ENCODE measurements at places on chromosomes 16 and 17. TPM values are rescaled to one million over a fixed set of nuclear protein-coding genes. Genes with fewer than 3 reads are reported as not detected.
A peak's percentile ranks its signal among the peaks of the same experiment; 100 is the strongest.

Gene TPSG1
- polyA plus RNA-seq, result 0.35 TPM

Gene CIAO2B
- polyA plus RNA-seq, result 82.0 TPM

Gene CD300LG
- 1.9 TPM for polyA plus RNA-seq

DNA sequence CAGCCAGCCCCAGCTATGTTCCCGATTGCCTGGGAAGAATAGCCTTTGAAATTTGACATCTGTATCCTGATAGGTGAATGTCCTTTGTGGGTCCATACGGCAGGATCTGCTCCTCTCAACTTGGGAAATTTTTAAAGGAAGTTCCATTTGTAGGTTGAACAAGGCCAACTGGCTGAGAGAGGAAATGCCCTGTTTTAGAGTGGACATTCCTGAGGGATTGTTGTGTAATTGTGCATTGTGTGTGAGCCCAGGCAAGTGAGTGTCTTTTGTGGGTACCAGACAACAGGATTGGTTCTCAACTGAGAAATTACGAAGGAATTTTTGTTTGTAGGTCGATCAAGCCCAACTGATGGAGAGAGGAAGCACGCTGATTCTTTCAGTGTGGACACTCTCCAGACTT, 2.6 kb upstream of the CPHXL2 start:
- no peak for DNase-seq

- no peak for DNase-seq
Observed at GRCh38 chr16:23701045-23701444, 12.0 kb downstream of the ERN2 start.

GRCh38 chr16:85514598-85515318, 98.4 kb upstream of the GSE1 start:
- DNase-seq, result peak; percentile 82

DNA sequence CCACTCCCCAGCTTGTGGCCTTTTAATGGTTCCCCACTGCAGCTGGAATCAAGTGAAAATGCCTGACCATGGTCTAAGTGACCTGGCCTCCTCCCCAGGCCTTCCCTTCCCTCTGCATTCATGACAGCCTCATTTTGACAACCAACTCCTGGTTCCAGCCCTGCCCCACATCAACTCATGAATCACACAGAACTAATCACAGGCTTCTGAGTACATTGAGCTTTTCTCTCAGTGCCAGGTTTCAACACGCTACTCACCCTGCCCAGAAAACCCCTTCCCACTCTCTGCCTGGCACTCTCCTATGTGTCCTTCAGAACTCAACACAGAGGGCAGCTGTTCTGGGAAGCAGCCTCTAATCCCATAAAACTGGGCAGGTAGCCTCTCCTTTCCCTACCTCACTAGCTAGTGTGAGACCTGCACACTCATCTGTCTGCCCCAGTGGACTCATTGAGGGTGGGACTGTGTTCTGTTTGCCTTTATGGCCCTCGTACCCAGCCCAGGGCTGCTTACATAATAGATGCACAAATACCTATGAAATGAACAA, 313.6 kb downstream of the GRIN2A start:
- no peak for DNase-seq

DNA sequence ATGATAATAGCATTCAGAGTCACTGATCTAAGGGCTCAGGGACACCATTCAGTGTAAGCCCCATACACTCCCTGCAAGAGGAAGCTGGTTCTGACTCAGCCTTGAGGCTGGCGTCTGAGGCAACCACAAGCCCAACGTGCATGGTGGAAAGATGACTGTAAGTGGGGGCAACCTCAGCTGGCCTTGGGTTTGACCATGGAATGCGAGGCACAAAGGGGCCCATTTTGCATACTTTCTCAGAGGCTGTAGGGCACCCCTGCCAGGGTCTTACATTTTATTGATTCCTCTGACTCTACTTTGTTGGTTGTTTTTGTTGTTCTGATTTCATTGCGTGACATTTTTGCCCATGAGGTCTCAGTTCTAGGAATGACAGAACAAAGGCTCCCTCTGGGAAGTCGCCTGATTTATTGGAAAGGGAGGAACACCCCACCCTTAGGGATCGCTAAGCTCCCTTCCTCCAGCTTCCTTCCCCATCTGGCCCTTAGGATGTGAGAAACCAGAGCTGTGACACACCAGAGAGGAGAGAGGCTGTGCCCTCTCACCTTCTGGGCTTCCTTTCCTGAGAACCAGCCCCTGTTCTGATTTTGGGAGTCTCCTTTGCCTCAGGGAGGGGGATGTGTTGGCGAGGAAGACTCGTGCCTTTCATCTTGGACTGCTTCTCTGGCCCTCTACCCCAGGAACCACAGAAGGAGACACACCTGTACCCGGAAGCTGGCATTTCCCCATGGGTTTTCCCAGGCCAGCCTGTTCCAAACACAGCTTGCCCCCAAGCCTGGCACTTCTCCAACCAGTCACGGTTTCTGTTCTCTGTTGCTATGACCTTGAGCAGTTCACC, 5.6 kb upstream of the CIITA start:
- DNase-seq, result peak; percentile 87
